Progenitor cell of endocrine pancreas (in vitro differentiated cells): ENCODE measurements at places on chromosomes 1 and 21. TPM values are rescaled to one million over a fixed set of nuclear protein-coding genes. Genes with fewer than 3 reads are reported as not detected.

Gene SCMH1
- total RNA-seq = 55.4 and 57.6 TPM in 2 replicates

Gene KRTAP11-1
- total RNA-seq = not detected in 2 replicates

Gene HAO2
- total RNA-seq = not detected in 2 replicates

Gene ARHGAP29
- 12.4 and 15.2 TPM in 2 replicates for total RNA-seq

Gene PROX1
- 63.2 and 73.9 TPM in 2 replicates for total RNA-seq

Gene CRP
- not detected in 2 replicates for total RNA-seq
